AG04450 (cell line): ENCODE measurements at places on chromosomes 5 and 9.

DNA sequence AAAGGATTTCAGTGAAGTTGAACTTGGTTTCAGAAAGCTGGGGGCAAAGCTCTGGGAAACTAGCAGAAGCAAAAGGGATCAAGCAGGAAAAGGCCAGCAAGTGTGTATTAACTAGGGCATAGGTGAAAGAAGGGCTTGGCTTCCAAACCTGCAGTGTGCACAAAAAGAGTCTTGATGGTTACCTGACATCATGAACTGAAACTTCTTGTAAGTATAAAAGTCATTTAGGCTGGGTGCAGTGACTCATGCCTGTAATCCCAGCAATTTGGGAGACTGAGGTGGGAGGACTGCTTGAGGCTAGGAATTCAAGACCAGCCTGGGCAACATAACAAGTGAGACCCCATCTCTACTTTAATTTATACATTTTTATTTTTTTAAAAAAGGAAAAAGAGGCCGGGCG lies 216.4 kb downstream of the EPB41L4A start:
- DNase-seq, result no peak

DNA sequence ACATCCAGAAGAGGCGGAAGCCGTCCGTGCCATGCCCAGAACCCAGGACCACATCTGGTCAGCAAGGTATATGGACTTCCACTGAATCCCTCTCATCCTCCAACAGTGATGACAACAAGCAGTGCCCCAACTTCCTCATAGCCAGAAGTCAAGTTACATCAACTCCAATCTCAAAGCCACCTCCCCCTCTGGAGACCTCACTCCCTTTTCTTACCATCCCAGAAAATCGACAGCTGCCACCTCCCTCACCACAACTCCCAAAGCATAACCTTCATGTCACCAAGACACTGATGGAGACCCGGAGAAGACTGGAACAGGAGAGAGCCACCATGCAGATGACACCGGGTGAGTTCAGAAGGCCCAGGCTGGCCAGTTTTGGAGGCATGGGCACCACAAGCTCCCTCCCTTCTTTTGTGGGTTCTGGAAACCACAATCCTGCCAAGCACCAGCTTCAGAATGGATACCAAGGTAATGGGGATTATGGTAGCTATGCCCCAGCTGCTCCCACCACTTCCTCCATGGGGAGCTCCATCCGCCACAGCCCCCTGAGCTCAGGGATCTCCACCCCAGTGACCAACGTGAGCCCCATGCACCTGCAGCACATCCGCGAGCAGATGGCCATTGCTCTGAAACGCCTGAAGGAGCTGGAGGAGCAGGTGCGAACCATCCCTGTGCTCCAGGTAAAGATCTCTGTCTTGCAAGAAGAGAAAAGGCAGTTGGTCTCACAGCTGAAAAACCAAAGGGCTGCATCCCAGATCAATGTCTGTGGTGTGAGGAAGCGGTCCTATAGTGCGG lies 130.3 kb upstream of the DMRT1 start:
- no peak for DNase-seq

GRCh38 chr5:136563489-136563888 lies 198.1 kb upstream of the TRPC7 start:
- DNase-seq, result no peak

GRCh38 chr9:99070681-99071080 lies 34.2 kb upstream of the TGFBR1 start:
- DNase-seq, result no peak

DNA sequence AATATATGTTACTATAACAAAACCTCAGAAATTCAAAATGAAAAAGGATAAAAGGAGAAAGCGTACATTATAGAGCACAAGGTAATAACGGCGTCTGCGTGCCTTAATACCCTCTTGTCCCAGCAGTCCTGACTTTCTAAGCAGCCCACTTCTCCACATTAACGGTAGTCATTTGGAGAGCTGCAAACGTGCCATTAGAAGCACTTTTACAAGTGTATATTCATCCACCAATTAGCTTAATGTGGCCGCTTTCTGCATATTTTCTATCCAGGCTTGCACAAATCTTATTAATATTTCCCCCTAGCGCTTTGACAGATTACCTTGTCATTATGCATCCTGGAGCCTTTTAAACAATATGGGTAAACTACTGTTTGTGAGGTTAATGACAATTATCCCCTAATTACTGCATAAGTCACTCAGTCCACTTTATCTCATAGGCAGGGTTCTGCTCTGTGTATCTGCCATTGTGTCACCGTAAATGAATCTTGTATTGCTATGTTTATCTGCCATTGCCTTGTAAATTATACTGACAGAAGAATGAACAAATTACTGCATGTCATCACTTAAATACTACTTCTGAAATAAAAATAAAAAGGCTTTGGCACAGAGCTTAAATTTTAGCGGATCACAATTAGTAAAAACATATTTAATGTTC lies 421.3 kb downstream of the BNC2 start:
- DNase-seq, result no peak

GRCh38 chr5:148163345-148163744 lies 5.0 kb upstream of the SPINK14 start:
- no peak for DNase-seq

DNA sequence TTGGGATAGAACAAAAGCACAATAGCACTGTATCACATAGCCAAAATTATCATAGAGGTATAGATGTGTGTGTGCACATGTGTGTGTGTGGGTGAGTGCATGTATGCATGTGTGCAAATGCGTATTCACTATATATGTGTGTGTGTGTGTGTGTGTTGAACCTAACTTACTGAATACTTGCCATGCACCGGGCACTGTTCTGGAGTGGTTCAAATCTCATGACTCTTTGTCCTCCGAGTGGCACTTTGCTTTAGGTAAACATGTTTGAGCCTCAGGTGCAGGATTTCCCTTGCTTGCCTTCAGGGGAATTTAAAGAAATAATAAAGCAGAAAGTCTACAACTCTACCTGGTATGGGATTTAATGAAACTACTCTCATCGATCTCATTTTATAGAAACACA lies 183.5 kb upstream of the GDNF start:
- DNase-seq, result no peak

- DNase-seq, result no peak
These were observed at the start of gene COL15A1 for GRCh38 chr9:98943682-98944056. TSS of gene COL15A1 (plus strand) at chr9:98943907. CDS start at chr9:98944062, 155 bp downstream.

- DNase-seq, result no peak
These were observed 1.7 kb downstream of the RRAGA start for GRCh38 chr9:19050637-19051591.

- DNase-seq, result no peak
These were observed 516.6 kb upstream of the MEF2C start for GRCh38 chr5:89399548-89399947.

DNA sequence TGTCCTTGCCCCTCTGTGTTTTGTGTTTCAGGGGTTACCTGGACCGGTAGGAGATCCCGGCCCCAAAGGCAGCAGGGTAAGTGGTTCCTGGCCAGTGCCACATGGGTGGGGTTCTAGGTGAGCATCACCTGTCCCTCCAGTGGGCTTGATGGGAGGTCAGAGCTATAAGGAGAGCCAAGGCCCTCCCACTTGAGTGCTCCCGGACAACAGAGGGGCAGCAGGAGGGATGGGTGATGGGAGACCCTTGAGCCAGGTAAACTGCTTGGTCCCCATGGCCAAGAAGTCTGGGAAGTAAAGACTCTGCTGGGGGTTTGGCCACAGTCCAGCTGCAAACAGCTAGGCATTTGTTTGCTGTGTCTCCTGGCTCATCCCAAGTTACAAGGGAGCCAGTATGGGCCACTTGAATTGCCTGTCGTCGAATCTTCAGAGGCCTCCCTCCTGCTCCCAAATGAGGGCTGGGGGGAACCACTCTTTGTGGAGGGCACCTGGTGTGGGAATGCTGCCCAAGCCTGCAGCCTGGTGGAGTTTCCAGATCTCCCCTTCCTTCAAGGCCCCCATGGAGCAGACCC lies 51.0 kb downstream of the COL27A1 start:
- no peak for DNase-seq

DNA sequence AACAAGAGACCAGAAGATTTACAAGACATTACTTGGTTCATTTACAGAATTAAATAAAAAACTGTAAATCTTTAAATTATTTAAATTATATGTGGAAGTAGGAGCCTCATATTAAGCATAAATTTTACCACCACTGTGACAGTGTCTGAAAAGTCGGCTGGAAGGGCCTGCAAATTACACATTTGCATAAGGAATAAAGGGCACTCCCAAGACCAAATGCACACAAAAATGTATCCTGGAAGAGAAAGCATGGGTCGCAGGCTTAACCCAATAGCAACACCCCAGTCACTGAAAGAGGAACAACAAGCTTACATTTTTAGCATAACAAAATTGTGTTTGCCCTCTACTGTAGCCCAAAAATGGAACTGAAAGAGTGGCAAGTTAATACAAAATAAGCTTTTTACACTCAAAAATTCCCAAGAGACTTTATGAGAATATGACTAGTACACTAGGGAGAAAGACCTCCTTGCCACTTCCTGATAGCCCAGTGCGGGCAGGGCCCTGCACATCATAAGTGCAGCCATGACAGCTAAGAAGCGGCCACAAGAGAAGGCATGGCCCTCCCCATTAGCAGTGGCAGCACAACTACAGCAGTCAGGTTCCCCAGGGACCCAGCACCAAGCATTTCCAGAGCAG lies 482.0 kb downstream of the DTWD2 start:
- DNase-seq, result no peak

DNA sequence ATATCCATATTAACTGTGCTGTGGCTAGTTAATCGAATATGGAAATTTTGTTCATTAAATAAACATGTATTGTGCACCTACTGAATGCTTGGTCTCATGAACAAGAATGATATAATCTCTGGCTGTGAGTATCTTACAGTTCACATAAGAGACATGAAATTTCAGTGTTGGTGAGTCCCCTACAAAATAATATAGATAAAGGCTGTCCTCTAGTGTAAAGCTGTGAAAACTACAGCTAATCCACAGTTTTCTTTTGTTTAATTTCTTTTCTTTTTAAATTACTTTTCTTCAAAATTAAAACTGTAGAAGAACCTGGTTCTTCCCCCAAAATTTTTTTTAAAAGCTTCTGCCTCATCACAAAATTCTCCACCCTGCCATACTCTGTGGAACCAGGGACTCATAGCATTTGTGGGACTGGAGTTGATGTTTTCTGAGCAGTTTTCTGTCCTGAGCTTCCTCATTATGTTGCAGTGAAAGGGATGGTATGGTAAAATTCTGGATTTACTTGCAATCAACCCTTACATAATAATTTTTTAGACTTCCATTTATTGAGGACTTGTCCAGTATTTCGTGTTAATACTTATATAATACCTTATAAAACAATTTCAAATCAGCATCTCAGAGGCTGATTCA lies 135.0 kb downstream of the STK32A start:
- no peak for DNase-seq

DNA sequence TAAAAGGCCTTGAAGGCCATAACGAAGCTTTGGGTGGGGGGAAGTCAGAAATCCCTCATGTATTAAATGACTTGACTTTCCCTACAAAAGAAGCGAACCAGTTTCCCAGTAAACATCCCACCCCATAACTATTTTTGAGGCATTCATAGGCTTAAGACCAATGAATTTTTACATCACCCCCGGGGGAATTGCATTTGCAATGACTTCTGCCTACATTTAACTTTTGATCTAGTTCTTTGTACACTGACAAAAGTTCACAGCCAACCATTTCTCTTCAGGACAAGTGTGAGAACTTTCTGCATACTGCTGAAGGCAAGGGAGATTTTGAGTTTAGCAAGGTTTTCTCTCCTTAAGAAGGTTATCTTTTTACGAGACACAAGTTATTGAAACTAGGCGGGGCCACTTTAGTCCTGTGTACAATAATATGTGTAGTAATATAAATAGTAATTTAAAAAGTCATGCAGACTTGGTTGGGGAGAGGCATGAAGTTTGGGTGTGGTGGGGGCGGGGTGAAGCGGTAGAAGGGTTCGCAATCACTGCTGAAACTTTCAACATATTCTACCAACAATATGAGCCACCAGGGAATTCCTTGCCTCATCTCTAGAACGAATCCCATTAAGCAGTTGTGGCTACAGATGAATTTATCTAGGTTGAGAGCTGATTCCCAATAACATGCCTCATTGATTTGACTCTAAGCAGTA lies 2.5 kb downstream of the TJP2 start:
- no peak for DNase-seq

DNA sequence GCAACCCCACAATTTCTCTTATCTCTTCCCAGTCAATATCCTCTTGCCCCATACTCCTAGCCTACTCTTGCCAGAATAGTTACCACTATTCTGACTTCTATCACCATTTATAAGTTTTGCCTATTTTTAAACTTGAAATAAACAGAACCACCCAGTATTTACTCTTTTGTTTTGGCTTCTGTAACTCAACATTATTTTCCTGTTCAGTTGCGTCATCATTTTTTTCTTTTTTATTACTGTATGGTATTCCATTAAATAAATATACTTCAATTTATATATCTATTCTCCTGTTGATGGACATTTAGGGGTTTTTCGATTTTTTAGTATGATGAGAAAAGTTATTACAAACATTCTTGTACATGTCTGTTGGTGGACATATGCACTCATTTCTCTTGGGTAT lies 62.6 kb upstream of the ERBIN start:
- DNase-seq, result no peak

DNA sequence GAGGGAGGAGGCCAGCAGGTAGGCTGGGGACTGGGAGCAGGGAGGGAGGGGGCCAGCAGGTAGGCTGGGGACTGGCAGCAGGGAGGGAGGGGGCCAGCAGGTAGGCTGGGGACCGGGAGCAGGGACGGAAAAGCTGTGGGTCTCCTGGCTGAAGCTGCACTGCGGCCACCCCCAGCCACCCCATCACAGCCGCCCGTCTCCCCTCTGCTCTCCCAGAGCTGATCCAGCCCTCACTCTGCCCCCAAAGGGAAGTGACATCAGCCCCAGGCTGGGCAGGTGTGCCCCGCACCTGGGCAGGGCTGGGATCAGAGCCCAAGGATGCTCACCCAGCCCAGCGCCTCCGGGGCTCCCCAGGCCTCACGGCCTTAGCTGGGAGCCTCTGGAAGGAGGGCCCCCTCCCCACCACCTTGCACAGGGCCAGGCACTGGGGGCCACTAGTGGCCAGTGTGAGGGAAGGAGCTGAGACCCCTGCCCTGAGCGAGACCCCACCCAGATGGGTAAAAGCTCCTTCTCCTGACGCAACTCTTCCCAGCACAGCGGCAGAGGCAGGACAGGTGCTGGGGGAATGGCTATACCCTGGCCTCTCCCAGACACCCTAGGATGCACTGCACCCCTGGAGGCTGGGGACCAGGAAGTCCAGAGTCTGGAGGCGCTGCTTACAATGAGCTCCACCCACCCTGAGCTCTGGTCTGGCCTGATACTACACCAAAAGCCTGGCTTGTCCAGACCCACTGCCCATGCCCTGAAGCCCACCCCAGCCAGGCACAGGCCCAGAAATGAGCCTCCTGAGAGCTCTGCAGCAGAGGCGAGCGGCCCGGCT lies 11.6 kb downstream of the AGPAT2 start:
- no peak for DNase-seq

- DNase-seq, result peak; percentile 61
These were observed 223.3 kb downstream of the SEC61B start for GRCh38 chr9:99445371-99445891.

DNA sequence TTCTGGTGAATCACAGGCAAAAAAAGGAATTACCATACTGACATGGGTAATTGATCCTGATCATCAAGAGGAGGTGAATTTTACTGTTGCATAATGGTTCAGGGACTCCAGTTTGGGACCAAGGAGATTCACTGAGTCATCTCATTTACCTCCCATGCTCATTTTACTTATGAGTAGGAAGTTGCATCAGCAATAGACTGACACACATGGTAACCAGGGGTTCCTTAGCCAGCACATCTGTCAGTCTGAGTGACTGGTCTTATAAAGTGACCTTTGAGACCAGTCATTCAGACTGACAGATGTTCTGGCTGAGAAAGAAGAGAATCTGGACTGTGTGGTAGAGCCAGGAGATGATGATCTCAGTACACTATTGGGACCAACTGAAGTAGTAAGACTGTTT lies 384.6 kb upstream of the CD180 start:
- no peak for DNase-seq
